ENCODE measurements at places on chromosomes 12 and 14. TPM values are rescaled to one million over a fixed set of nuclear protein-coding genes. Genes with fewer than 3 reads are reported as not detected.

The SOAT2 gene
- 0.37 TPM for polyA plus RNA-seq

DNA sequence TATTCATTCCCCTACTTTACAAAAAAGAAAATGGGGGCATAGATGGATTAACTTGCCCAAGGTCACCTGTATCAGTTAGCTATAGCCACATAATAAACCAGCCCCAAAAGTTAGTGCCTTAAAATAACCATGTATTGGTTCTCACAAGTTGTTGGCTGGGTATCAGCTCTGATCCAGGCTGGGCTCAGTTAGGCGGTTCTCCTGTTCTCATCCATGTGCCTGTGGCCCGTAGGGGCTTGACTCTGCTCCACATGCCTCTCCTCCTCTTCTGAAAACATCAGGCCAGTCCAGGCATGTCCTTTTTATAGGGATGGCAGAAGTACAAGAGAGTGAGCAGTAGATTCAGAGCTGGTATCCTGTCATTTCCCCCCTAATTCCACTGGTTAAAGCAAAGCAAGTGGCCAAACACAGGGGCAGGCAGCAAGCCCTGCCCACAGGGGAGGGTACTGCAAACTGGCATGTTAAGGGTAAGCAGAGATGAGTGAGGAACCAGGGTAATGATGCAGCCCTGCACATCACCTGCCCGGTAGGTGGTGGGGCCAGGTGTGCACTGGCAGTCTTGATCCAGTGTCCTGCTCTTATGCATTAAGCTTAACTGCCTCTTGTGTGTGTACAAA, 47.9 kb upstream of the TUNAR start:
- no peak for DNase-seq

GRCh38 chr12:14156606-14157005, 175.2 kb upstream of the GRIN2B start:
- DNase-seq: no peak

The TEX52 gene
- polyA plus RNA-seq: 3.6 TPM

GRCh38 chr12:49893753-49894750, 9.6 kb downstream of the FAIM2 start:
- no peak for DNase-seq

DNA sequence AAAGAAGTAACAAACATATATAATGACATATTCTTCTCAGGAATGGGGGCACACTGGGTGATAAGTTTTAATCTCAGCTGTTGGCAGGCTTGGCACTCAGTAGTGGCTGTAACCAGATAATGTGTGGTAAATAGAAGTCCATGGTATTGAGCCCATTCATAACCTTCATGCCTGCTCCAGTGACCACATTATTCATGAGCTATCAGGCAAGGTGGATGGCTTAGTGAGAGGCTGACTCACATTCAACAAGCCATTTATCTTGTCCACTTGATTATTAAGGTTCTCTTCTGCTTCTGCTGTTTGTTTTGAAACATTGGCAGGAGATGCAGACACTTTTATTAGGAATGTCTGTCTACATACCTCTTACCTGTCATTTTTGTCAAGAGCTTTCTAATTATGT, 950.4 kb upstream of the LRFN5 start:
- DNase-seq: no peak

The ATL1 gene
- polyA plus RNA-seq: 6.7 TPM

The ABCD2 gene
- polyA plus RNA-seq: 0.08 TPM

The PLEKHD1 gene
- 0.25 TPM for polyA plus RNA-seq

- no peak for DNase-seq
Observed at GRCh38 chr12:43237238-43237879, 314.6 kb downstream of the ADAMTS20 start.

DNA sequence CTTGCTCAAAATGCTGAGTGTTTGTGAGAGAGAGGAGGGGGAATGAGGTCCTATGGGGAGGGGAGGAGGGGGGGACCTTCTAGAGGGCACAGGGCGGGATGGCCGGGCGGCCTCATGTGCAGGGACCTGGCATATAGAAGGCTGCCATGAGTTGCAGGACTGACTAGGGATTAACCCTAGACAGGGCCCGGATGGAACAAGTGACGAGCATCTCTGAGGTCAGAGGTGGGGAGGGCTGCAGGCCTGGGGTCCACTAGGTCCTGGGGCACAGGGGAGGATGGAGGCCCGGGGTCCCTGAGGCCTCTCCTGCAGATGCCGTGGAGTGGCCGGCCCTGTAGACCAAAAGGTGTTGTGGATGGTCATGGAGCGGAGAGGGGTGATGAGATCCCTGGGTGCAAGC, 104.0 kb upstream of the EIF5 start:
- DNase-seq: no peak

DNA sequence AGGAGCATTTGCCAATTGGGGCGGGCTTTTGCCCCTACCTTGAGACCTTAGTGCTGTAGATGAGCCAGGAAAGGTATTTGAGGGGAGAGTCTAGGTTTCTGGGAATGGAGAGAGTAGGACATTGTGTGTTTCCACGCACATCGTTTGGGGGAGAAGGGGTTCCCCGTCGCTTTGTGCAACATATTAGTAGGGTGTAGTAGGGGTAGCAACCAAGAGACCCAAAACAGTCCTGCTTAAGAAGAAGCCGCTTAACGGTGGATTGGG, 694 bp upstream of the PTGES3 start:
- DNase-seq: no peak

The POTEM gene
- polyA plus RNA-seq: not detected

DNA sequence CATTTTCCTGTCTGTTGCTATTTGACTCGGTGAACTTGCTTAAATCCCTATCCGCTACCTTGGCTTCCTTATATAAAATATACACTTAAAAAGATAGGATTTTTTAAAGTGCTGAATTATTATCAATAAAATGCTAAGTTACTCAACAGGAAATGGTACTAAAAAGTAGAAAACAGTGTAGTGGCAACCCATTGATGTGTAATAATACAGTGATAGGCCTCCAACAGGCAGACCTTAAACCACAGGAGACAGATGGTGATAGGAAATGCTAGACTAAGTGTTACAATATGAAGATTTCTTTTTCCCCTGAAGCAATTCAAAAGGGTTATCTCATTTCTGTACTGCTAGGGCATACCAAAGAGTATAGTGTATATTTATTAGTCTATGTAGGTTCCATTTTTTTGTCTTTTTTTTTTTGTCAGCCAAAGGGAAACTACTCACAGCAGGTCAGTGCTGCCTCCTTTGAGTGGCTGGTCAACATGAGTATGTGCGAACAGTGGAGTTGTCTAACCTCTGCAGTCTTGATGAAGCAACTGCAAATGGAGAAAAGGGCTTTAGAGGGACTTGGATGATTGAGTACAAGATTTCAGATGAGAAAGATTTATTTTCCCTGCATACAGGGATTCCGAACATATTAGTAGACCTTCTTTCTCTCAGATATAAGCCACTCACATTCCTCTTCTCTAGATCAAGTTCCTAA, 183.8 kb downstream of the ACSS3 start:
- no peak for DNase-seq

DNA sequence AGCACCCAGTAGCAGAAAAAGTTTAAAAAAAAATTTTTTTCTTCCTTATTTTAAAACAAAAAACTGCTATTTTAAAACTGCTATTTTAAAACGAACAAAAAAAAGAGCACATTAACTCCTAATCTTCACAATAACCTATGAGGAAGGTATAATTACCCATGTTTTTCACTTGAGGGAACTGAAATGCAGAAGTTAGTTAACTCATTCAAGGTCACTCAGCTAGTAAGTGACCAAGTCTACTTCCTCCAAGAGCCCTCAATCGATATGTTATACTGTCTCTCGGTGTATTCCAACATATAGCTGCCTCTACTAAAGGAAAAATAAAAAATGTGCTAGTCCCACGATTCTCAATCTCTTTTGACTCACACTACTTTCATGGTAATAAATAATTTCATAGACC, 7.8 kb downstream of the RPAP3 start:
- DNase-seq: no peak

DNA sequence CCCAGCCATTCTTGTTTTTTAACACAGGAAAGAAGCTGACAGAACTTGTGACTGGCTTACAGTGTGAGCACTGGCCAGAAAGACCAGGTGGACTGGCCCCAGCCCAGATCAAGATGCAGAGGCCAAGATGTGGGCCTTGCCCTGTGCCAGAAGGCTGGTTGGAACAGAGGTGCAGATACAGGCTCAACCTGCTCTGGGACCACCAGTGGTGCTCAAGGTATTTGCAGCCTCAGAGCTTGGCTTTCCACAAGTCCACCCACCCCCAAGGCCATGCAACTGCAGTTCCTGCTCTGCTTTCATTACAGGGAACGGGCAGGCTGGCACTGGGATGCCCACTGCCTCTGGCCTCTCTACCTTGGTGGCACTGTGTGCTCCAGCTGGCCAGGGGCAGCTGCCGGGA, 23.3 kb downstream of the ZFC3H1 start:
- no peak for DNase-seq

DNA sequence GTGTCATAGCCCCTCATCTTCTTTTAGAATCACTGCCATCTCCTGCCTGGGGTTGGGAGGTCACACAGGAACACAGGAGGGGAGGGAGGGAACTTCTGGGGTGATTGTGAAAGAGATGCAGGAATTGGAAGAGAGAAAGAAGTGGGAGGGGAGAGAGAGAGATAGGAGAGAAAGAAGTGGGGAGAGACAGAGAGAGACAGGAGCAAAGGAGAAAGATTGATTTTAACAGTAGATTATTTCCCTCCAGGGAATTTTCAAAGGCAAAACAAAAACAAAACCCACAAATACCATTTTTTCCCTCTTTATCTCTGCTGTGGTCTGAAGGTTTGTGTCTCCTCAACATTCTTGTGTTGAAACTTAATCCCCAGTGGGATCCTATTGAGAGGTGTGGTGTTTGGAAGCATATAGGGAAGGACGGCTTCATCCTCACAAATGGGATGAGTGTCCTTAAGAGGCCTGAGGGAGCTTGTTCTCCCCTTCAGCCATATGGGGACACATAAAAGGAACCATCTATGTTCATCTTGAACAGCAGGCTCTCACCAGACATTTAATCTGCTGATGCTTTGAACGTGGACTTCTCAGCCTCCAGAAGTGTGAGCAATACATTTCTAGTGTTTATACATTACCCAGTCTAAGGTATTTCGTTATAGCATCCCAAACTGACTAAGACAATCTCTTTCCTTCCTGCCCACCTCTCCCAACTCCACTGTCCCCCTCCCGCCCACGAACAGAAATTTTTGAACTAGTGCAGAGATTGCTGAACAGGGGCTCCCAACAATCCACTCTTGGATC, 134.9 kb upstream of the MAX start:
- no peak for DNase-seq

GRCh38 chr14:65981192-65981843, 504.9 kb upstream of the CCDC196 start:
- DNase-seq: no peak

GRCh38 chr12:56723889-56724700, 1.0 kb downstream of the NACA start:
- no peak for DNase-seq

- no peak for DNase-seq
Observed at GRCh38 chr12:50611021-50611744, 106.4 kb downstream of the DIP2B start.

- no peak for DNase-seq
Observed at GRCh38 chr14:102903248-102903888, 19.1 kb upstream of the AMN start.

- no peak for DNase-seq
Observed at GRCh38 chr12:22163594-22163993, 117.6 kb downstream of the CMAS start.

DNA sequence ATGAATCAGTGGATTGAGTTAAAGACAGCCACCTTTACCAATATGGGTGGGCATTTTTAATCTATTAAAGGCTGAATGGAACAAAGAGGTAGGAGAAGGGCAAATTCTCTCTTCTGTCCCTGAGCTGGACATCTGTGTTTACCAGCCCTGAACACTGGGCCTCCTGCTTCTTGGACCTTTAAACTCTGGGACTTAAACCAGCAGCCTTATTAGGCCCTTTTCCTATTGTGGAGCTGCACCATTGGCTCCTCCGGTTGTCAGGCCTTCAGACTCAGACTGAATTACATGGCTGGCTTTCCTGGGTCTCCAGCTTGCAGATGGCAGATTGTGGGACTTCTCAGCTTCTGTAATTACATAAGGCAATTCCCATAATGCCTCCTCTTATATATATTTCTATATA, 6.4 kb downstream of the SERPINA6 start:
- no peak for DNase-seq

GRCh38 chr12:88518863-88519403, 61.3 kb downstream of the KITLG start:
- no peak for DNase-seq

The RNF212B gene
- polyA plus RNA-seq: 0.81 TPM

DNA sequence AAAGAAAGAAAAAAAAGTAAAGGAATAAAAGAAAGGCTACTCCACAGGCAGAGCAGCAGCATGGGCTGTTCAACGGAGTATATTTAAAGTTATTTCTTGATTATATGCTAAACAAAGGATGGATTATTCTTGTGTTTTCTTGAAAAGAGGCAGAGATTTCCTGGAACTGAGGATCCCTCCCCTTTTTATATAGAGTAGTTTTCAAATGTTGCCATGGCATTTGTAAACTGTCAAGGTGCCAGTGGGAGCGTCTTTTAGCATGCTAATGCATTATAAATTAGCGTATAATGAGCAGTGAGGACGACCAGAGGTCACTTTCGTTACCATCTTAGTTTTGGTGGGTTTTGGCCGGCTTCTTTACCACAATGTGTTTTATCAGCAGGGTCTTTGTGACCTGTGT, 383.0 kb downstream of the PCNX1 start:
- peak; percentile 17 for DNase-seq

GRCh38 chr12:23729359-23729758, 220.1 kb downstream of the SOX5 start:
- no peak for DNase-seq

DNA sequence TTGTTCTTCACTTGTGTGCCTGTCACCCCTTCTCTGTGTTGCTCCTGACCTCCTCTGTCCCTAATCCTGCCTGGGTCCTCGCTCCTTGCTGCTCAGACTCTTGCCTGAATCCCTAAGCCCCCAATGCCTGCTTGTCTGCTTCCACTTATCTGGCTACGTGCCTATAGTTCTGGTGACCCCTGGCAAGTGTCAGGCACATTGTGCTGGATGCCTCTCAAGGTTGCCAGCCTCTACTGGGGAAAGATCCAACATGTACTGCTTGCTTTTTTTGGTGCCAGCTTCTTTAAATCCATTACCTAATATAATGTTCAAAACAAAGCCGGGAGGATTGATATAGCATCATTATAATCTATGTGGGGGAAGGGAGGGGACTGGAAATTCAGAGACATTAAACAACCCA, 448.0 kb upstream of the CCDC196 start:
- no peak for DNase-seq

- no peak for DNase-seq
Observed at GRCh38 chr14:58367296-58367695, 28.4 kb upstream of the TOMM20L start.

DNA sequence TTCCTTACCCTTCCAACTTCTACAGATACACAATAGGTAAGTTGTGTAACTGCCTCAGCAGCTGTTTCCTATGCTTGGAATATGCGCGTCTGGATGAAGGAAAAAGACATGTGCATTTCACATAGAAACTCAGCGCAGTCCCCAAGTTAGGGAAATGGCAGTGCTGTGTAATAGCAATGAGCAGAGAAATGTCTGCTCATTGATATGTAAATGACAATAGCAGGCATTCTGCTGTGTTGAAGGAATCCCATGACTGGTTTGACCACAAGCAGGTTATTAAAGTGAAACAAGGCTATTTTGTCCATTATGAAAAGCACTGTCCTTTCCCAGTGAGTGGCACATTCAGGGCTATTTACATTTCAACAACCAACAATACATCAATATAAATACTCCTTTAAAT, 106.6 kb downstream of the BTG1 start:
- DNase-seq: no peak

- no peak for DNase-seq
Observed at GRCh38 chr12:115785548-115785947, 491.9 kb downstream of the MED13L start.

All from right lung (tissue), 10 donors.